Anterior cingulate cortex (tissue), 58 donors: ENCODE measurements at places on chromosomes 12 and 14.
A peak's percentile ranks its signal among the peaks of the same experiment; 100 is the strongest.

DNA sequence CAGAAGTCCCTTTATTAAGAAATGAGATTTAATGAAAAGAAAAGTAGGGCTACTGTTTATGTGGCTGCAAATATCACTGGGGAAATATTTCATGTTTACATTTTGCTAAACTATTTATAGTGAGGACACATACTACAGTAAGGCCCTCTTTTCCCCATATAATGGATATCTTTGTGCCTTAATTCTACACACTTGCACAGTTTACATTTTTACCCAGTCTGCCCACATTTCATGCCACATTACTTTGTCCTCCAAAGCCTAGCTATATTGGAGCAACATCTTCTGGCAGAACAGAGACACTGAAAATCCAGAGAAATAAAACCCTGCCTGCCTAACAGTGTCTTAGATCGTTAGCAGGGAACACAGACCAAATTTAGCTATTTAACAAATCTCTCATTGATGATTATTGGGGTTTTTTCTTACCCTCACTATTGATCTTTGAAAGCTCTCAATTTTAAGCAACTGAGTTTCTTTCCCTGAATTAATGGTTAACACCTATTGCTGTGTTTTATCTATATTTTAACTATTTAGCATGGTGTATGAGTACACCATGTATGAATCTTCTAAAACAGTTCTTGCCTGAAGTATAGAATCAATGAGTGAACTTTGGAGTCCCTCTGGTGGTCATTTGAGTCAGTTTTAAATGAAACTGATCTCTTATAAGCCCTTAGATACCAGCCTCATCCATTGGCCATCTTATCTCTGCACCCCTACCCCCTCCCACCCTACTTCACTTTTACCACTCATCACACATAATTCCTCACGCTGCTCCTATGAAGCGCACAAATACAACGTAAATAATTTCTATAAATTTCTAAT, 170.2 kb downstream of the BCAT1 start:
- DNase-seq = no peak

DNA sequence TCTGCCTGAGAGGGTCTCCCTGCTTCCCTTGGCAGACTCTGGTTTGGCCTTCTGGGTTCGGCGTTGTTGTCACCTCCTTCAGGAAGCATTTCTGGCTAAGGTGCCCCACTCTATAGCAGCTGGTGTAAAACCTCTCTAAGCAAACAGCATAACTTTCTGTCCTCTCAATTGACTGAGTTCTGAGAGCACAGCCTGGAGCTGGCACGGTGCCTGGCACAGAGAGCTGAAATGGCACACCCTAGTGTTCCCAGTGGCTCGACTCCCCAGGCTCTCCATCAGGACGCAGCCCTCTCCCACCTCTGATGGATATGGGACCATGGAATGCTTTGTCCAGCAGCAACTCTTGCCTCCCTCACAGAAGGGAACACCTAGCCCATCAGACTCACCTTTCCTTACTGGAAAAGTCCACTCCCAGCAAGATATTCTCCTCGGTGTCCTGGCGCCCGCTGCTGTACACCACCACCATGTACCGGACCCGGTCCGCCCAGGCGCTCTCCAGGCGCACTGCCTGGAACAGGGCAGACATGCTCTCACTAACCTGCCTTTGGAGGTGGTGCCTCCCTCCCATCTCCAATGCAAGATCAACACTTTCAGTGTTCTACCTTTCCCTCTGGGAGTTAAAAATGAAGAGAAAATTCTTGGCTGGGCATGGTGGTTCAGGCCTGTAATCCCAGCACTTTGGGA, 40.6 kb downstream of the SSH1 start:
- no peak for DNase-seq

DNA sequence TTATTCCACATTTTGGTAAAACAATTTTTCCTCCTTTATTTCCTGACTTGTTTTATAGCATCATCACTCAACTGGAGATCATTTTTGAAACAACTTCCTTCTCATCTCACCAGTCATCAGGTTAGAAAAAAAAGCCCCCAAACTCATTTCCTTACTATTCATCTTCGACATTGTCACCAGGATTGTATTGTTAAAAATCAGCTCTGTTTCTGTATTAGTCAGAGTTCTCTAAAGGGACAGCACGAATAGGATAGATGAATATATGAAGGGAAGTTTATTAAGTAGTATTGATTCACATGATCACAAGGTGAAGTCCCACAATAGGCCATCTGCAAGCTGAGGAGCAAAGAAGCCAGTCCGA, 392.6 kb downstream of the FUT8 start:
- DNase-seq = no peak

DNA sequence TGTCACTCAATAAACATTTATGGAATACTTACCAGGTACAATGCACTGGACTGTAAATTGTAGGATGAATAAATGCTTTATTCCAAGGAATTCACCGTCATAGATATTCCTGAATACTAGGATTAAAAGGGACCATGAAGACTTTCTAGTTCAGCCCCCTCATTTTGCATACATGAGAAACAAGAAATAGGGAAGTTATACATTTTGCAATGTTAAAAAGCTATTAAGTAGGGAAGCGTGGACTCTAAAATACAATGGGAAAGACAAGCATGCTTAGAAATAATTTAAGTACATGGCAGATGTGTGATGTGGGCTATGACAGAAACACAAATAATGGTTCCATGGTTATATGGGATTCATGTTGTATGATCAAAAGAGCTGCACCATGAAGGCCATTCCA, 89.4 kb upstream of the SYT10 start:
- no peak for DNase-seq

- no peak for DNase-seq
Measured at GRCh38 chr12:78725951-78726580, 138.5 kb upstream of the SYT1 start.

DNA sequence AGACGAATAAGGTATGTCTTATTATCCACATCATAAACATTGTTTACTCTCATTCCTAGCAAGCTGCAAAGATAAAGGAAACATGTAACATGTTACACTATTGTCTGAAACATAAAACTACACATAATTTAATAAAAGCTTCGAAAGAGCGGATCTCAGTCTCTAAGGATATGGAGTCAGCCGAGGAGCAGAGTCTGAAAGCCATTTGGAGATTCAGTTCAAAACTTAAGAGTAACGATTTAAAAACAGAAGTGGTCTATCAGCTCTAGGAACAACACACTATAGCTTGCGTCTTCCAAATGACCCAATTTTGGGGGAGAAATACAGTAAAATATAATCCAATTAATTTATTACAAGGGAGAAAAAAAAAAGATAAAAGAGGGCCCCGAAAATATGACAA, 775 bp downstream of the NEMF start:
- DNase-seq = no peak

DNA sequence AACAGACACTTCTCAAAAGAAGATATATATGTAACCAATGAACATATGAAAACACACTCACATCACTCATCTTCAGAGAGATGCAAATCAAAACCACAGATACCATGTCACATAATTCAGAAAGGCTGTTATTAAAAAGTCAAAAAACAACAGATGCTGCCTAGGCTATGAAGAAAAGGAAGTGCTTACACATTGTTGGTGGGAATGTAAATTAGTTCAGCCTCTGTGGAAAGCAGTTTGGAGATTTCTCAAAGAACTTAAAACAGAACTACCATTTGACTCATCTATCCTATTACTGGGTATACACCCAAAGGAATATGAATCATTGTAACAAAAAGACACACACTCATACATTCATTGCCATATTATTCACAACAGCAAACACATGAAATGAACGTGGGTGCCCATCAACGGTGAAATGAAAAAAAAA, 35.1 kb downstream of the EIF2S3B start:
- no peak for DNase-seq

- DNase-seq = no peak
Measured at GRCh38 chr14:75280291-75280830, 1.7 kb downstream of the FOS start.

DNA sequence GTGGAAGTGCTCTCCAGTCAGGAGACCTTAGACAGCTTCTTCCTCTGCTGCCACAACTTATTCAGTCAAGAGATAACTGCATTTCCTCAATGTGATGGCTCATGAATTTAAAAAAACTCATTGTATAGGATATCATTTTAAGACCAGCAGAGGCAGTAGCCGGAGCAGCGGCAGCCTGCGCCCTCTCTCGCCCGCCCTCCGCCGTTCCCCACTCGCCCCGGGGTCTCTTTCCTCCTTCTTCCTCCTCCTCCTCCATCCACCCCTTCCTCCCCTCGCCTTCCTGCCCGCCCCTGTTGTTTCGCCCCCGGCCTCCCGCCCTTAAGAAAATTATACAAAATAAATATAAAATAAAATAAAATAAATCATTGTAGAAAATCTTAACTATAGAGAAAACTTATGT, 687.6 kb downstream of the FLRT2 start:
- DNase-seq = no peak

- no peak for DNase-seq
Measured at GRCh38 chr14:35407306-35407630, 2.7 kb upstream of the NFKBIA start.

DNA sequence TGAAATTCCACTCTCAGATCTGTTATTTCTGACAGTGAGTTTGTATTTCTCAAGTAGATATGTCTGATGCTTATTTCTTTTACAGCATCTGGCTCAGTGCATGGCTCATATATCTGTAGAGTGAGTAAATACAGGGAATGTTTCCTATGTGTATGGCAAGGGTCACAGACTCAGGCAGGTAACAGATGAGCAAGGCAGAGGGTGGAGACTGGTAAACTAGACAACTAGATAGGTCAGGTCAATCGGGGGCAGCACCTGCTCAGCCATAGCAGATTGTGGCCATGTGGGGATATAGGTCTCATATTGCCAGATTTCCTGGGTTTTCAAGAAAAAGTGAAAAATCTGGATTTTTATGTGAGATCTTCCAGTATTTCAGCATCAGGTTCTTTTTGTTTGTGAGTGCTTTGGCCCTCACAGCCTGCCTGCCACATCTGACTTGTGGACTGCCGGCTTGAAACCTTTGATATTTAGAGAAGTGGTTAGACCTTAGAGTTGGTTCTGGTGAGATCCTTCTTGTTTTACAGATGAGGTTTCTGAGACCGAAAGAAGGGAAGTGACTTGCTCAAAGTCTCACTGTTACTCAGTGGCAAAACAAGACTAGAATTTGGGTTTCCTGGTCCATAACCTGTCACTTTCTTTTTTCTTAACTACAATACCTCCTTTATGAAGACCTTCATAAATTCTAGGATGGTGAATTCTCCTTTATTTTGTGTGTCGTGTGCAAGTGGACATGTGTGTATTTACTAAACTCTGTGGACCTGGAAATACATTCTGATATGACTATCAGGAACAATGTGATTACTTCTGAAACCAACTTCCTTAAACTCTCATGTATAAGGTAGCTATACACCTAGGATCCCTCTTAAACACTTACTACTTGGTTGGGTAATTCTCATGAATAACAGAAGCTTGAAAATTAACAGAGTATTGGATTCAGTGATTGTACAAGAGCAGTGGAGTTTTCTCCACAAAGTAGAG, 34.4 kb downstream of the PROX2 start:
- no peak for DNase-seq

DNA sequence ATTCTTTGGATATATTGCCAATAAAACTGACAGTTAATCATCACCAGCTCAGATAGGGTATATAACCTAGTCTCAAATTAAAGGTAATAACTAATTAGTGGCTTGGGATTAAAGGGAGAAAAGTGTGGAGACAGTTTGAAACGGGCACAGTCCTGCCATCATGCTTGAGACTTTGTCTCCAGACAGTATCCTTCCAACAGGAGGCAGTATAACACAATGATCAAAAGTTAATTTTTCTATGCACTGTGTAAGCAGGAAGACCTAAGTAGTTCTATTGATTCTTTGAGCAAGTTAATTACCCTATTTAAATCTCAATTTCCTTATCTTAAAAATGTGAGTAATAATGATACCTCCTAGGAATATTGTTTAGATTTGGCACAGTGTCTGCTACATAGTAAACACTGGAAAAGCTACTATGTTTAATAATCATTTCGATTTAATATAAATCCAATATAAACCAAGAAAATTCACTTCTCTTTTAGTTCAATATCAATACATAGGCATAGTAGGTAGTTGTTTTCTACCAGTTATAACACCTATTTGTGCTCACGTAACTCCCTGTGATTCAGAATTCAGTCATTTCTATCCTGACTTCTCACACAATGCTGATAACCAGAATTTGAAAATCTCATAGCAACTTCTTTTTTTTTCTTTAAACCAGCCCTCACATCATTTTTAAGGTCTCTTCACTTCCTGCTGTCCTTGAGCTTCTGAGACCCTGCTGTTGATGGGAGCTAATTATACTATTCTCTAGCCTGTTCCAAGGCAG, 53.7 kb downstream of the GALNT4 start:
- DNase-seq = no peak

DNA sequence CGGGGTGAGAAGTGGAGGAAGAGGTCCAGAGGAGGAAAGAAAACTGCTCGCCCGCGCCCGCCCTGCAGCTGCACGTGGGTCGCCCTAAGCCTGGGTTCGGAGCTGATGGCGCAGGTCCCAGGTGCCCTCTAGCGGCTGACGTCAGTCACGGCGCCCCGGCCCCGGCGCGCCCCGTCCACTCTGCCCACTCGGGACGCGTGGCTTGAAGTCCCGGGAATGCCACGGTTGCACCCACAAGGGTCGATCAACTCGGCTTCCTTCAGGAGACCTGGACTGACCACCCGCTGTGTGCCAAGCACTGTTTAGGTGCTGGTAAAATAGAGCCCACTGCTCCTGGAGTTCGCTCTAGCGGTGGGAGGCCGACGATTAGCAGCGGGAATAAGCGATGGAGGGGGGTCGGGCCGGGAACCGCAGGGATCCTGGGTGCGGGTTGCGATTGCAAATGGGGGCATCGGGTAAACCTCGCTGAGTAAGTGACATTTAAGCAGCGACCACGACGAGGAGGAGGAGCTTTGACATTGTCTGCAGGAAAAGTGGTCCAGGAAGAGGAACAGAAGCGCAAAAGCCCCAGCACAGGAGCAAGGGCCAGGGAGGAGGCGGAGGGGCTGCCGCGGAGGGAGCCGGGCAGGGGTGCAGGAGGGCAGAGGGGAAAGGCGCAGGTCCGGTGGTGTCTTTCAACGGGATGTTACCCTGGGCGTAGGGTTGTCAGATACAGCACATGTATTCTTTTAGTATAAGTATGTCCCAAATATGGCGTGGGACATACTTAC, 5.1 kb upstream of the ZNF839 start:
- DNase-seq = peak; percentile 74

- no peak for DNase-seq
Measured at GRCh38 chr12:56377310-56377988, 14.8 kb upstream of the APOF start.

DNA sequence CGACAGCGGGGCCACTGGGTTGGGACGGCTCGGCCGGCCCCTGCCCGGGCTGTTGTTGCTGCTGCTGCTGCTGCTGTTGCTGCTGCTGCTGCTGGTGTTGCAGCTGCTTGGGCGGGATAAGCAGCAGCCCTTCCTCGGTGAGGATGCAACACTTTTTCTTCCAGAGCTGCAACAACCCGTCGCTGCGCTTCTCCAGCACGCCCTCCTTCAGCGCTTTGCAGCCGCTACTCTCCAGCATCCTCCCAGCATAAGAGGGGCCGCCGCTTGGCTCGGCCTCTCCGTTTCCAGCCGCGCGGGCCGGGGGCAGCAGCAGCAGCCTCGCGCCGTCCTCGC, 529 bp downstream of the PHLDA1 start:
- no peak for DNase-seq

- no peak for DNase-seq
Measured at GRCh38 chr12:27331927-27332324, 710 bp upstream of the BMAL2 start.

- no peak for DNase-seq
Measured at GRCh38 chr14:52073251-52073650, 4.4 kb upstream of the NID2 start.

GRCh38 chr12:96091833-96092232, 56.4 kb upstream of the LTA4H start:
- DNase-seq = no peak

- no peak for DNase-seq
Measured at GRCh38 chr12:1662761-1663439, 28.0 kb upstream of the ADIPOR2 start.

GRCh38 chr14:81450100-81450531, 50.0 kb upstream of the STON2 start:
- DNase-seq = no peak
